ENCODE measurements at places on chromosomes 4 and X. TPM values are rescaled to one million over a fixed set of nuclear protein-coding genes. Genes with fewer than 3 reads are reported as not detected.

RBM47 gene
- total RNA-seq: 3.2 TPM

PNMA3 gene
- total RNA-seq: 0.89 TPM

FOXP3 gene
- total RNA-seq: not detected

VCX2 gene
- not detected for total RNA-seq

CXCL3 gene
- 11.9 TPM for total RNA-seq

SOX3 gene
- not detected for total RNA-seq

NIPAL1 gene
- total RNA-seq: 2.7 TPM

GALNTL6 gene
- total RNA-seq: not detected

FHIP1A gene
- 0.30 TPM for total RNA-seq

MAGEC1 gene
- not detected for total RNA-seq

AIFM1 gene
- total RNA-seq: 18.1 TPM

FRAS1 gene
- 3.9 TPM for total RNA-seq

PRSS12 gene
- total RNA-seq: 120 TPM

MTM1 gene
- total RNA-seq: 11.0 TPM
